ENCODE measurements at places on chromosomes 4 and X.

DNA sequence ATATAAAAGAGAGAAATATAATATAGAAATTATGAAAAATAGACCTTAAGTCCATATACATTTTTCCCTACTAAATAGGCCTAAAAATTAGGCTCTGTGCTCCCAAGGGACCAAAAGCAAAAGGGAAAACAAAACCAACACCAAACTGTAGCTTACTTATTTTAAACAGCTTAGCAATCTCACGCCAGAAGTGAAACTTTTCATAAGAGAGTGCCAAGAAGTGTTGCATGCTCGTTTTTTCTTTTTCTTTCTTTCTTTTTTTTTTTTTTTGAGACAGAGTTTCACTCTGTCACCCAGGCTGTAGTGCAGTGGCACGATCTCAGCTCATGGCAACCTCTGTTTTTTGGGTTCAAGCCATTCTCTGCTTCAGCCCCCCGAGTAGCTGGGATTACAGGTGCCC, 250.4 kb downstream of the TMA16 start:
- DNase-seq: no peak

DNA sequence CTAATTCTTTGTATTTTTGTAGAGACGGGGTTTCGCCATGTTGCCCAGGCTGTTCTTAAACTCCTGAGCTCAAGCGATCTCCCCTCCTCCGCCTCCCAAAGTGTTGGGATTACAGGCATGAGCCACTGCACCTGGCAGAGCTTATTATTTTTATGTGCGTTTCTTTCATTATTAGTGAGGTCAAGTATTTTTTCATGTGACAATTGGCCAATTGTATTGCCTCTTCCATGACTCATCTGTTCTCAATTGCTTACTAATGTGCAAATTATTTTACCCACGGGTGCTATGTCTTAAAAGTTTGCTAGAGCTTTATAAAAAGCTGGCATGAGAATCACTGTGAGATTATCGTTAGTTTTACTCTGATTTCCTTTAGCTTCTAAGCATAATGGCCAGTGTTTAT, 13.0 kb upstream of the ARX start:
- no peak for DNase-seq

DNA sequence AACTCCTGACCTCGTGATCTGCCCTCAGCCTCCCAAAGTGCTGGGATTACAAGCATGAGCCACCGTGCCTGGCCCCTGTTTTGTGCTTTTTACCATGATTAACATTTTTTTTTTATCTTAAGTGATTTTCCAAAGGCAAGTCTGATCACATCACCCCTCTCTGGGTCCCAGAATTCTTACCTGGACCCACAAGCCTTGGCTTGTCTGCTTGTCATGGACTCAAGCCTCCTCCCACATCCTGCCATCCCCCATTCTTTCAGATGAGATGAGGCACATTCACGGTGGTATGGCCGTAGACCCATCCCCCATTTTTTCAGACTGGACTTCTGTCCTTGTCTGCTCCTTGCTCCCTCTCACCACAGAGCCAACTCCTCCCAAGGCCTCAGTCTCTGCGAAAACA, 55.3 kb downstream of the APLN start:
- no peak for DNase-seq

DNA sequence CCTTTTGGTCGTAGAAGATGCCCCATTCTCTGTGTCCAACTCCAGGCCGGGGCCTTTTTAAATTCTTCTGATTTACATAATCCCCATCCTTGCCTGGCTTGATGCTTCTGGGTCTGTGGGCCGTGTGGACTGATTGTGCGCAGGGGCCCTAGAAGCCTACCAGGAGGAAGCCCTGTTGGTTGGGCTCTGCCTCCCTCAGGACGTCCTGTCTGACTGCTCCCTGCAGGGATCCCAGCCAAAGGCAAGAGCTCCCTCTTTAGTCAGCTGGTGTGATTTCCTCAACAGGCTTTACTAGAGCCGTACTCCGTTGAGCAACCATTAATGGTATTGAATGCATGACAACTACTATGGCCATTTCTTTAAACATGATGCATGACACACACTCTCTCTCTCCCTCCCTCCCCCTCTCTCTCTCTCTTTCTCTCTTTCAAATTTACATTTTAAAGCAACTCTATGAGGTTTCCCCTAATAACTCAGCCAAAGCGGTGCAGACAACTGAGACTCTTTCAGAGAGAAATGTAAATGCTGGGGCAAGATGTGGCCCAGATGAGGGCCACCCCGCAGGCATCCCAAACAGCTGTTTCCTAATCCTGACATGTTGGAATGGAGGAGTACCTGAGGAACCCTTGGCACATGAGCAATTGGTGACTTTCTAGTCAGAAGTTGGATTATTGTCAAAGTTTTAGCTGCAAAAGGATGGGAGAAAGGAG, 117.3 kb downstream of the DRD5 start:
- no peak for DNase-seq

- DNase-seq: peak; percentile 19
Observed at GRCh38 chrX:53714580-53715345, 28.2 kb upstream of the HUWE1 start.

- DNase-seq: no peak
Observed at GRCh38 chrX:51975811-51976210, 82.4 kb downstream of the MAGED1 start.

DNA sequence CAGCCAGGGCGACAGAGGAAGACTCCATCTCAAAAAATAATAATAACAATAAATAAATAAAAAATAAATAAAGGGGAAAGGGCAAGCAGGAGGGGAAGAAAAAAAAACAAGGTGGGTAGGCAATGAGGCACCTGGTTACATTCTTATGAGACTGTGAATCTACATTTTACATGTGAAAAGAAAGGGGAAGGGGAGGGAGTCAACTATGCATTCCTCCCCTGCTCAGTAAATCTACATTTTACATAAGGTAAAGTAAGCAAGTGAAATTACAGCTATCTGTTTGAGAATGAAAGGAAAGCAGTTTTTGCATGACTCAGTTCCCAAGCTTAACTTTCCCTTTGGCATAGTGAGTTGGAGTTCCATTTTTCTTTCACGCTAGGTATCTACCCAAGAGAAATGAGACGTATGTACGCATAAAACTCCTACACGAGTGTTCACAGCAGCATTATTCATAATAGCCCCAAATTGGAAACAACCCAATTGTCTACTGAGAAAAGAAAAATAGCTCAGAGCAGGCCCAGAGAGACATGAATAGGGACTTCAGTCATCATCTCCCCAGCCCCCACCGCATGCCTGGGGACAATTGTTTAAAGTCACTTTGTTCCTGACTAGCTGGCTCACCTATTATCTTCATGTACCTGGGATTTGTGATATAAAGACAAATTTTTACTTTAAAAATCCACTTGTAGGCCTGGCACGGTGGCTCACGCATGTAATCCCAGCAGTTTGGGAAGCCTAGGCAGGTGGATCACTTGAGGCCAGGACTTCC, 52.4 kb downstream of the DDX3X start:
- no peak for DNase-seq

GRCh38 chr4:76658231-76659102, 223.4 kb downstream of the SHROOM3 start:
- no peak for DNase-seq

DNA sequence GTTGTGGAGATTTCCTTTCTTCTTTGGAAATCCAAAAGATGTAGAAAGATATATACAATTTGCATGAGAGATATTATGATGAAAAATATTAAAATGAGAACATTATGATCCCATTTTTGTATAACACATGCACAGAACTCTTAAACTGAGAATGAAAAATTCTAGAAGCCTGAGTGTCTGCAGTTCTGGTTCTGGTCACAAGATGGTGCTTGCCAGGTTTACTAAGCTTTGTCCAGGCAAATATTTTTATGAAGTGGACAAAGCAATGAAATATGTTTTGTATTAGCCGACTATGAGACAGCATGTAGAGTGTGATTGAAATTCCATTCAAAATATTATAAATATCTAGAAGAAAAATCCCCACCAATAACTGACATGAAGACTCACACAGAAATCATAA, 2.2 kb downstream of the PWWP3B start:
- DNase-seq: no peak

DNA sequence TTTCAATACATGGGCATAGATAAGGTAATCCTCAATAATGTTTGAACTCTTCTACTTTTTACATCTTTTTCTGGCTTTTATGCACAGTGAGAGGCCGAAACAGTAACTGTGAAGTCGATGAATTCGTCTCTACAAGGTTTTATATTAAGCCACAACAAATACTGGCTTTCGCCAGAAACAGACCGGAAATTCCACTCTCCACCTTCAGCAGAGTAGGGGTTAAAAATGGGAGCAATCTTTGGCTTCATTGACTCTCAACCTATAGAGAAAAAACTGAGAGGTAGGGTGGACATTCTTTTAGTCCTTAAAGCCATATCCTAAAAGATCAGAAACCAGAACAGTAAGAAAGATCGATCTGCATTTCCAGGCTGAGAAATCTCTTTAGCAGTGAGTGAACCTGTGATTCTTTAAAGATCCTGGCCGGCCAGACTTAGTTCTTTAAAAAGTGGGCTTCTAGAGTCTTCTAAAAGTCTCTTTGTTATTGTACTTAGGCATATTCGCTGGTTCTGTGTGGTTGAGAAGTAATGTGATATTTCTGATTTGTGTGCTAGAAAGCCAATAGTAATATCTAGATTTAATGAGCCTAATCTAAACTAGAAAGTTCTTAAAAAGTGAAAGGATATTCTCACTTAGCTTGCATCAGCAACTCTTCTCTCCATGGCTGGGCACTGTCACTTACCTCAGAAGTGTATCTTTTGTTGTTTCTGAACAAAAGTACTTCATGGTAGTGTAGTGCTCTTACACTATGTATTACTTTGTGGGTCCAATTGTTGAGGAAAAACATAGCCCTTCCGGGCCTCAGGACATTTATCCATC, 2.0 kb downstream of the HSPA4L start:
- no peak for DNase-seq

DNA sequence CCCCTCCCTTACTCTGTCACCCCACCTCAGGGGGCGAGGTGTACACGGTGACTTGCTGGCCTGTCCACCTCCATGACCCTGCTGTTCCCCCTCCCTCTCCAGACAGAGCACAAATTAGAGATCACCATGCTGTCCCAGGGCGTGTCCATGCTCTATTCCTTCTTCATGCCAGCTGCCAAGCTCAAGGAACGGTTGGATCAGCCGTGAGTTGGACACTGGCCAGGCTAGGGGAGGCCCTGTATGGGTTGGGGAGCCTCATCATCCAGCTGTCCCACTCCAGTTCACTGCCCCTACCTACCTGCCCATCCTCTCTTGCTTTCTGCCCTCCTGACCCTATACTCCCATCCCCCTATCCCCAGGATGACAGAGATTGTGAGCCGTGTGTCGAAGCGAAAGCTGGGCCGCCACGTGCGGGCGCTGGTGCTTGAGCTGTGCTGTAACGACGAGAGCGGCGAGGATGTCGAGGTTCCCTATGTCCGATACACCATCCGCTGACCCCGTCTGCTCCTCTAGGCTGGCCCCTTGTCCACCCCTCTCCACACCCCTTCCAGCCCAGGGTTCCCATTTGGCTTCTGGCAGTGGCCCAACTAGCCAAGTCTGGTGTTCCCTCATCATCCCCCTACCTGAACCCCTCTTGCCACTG, 3.9 kb upstream of the CDK16 start:
- DNase-seq: no peak

- no peak for DNase-seq
Observed at GRCh38 chrX:30573125-30573524, 4.4 kb downstream of the TASL start.

- DNase-seq: no peak
Observed at GRCh38 chr4:55781812-55782211, 37.8 kb upstream of the EXOC1L start.

DNA sequence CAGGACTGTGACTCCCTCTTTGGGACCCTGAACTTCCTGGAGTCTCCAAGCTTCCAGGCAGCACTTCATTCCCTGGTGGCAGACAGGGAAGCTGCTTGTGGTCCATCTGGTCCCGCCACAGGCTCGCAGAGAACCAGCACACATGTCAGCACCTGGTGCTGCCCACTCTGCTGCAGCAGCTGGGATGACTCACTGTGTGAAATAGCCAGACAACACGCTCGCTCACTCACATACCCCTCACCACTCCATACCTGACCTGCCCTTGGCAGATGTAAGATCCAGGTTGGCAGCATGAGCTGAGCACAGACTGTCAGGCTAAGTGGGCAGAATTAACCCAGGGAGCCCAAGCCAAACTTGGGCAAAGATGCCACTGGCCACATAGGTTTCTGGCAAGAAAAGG, 613.5 kb downstream of the PCDH18 start:
- no peak for DNase-seq

DNA sequence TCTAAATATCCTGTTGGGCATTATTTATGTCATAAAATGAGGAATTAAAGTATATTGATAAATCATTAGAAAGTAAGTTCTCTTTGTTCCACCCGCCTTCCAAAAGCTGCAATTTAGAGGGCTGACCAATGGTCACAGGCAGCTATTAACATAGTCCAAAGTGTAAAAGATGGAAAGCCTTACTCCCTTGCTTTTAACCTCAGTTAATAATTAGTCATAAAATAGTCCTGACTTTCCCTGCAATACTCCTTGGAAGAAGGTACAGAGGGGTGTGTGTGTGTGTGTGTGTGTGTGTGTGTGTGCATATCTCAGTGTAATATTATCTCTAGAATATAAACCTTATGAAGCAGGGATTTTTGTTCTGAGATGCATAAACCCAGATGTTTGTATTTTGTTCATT, 275.4 kb downstream of the FAT4 start:
- no peak for DNase-seq

DNA sequence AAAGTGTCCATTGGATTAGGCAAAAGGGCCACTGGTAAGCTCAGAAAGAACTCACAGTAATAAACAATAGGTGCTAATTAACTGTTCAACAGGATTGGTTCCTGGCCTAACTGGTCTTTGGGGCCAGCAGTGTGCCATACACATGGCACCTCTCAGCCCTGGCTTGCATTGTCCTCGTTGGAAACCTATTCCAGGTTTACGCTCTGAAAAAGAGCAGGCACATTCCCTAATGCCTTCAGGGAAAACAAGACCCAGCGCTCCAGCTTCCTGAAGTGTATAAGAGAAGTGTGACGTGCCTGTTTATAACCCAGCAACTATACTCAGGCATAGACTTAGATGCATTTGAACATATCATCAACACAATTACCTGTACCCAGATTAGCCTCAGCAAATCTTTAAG, 51.9 kb upstream of the RBM47 start:
- DNase-seq: no peak

GRCh38 chrX:55011294-55011693, 11.1 kb downstream of the APEX2 start:
- DNase-seq: no peak

DNA sequence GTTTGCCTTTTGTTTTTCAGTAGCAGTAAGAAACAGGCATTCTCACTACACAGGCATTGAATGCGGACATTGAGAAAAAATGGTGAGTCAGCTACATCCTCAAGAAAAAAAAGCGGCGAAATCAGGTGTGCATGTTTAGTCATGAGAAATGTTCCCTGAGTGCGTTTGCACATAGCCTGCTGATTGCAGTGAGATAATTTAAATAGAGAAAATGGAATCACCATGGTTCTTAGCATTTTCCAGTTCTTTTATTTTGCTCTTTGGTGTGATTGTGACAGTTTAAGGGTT, 54.1 kb upstream of the CLDN34 start:
- DNase-seq: no peak

DNA sequence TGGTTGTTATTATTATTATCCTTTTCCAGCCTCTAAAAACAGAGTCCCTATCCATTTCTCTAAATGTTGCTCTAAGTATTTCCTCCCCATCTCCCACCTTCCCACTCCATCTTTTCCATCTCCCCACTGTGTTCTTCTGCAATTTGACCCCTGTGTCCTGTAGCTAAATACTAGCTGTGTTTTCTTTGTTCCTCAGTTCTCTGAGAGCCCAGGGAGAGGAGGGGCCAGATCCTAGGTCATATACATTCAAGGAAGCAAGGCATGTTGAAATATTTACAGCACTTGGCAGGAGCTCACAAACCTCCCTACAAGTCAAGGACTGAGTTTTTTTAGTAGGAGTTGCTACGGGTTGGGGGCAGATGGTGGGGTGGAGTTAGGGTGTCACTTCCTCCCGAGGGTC, 10.5 kb downstream of the SLC16A2 start:
- DNase-seq: no peak

Data from pancreas (tissue), 10 donors.